Thymus (tissue), 14 donors: ENCODE measurements at places on chromosomes 16 and 17. TPM values are rescaled to one million over a fixed set of nuclear protein-coding genes. Genes with fewer than 3 reads are reported as not detected.

NPIPB12 gene
- total RNA-seq: 5.2 TPM

WSCD1 gene
- 5.1 TPM for total RNA-seq

ARHGAP27 gene
- total RNA-seq: 23.1 TPM

KRT31 gene
- 1.9 TPM for total RNA-seq

SLC35G6 gene
- not detected for total RNA-seq

CTF1 gene
- total RNA-seq: 0.38 TPM

DNA sequence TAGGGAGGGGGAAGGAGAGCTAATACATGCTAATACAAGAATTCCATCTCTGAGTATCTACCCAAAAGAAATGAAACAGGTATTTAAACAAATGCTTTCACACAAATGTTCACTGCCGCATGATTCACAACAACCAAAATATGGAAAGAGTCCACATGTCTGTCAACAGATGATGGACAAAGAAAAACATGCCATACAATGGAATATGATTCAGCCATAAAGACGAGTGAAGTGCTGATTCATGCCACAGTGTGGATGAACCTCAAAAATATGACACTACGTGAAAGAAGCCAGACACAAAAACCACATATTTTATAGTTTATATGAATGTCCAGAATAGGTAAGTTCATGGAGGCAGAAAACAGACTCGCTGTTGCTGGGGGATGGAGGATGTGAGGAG lies 321.4 kb downstream of the FOXL1 start:
- no peak overlapping the region for H3K4me3 ChIP-seq
- no peaks in the 10 kb centered on the region for H3K36me3 ChIP-seq
- no peaks in the 10 kb centered on the region for H3K27me3 ChIP-seq
- no peak for DNase-seq

DNA sequence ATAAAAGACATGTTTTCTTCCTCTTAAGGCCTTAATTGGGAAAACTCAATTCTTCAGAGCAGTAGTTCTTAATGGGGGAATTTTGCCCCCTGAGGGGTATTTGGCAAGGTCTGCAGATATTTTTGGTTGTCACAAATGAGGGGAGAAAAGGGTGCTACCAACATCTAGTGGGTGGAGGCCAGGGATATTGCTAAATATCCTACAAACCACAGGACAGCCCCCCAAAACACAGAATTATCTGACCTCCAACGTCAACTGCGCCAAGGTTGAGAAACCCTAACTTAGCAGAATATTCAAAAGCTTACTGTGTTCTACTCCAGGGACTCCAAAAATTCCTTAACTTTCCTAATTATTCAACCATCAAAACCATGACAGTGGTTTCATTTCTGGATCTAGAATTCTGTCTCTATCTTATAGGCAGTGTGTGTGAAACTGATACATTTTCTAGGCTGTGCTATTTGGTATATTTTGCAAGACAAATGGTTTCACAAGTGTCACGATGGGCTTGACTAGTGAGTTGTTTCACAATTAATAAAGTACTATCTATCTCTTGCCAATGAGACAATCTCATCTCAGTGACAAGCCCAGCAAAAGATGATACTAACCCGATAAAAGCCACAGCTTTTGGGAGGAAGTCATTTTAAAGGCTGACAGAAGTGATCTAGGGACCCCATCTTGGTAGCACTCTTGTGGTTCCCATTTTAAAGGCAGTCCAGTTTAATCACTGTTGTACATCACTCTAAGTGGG lies 14.7 kb downstream of the TXNDC11 start:
- no peaks in the 10 kb centered on the region for H3K4me1 ChIP-seq
- no peaks in the 10 kb centered on the region for H3K27me3 ChIP-seq
- H3K4me3 ChIP-seq: no peak overlapping the region
- H3K27ac ChIP-seq: no peak overlapping the region
- peaks cover 54% of the 10 kb centered on the region for H3K36me3 ChIP-seq
- no peak for DNase-seq

DNA sequence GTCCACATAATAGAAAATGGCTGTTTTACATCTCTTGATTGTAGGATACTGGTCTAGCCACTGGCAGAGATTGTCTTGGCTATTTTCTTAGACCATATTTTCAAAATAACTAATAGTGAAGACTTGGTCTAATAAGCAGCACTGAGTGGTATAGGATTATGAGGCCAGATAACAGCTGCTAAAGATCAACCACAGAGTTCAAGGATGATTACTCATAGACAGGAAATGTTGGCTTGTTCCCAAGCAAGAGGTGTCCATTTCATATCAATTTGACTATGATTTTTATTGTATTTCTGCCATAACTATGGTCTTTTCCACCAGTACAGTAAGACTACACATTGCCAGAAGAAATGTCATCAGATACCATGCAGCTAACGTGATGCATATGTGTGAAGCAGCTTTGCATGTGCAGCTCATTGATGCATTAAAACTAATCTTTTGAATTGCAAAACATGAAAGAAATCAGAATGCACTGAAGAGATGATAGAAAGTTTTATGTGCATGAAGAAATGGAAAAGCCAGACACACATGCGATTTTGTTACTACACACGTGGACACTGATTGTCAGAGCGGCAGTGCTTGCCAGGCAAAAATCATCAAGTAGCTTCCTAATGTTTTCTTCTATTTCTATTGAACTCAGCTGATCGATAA lies 693.3 kb downstream of the CDH11 start:
- no peak overlapping the region for H3K27ac ChIP-seq
- H3K36me3 ChIP-seq: no peaks in the 10 kb centered on the region
- no peak overlapping the region for H3K4me3 ChIP-seq
- no peaks in the 10 kb centered on the region for H3K4me1 ChIP-seq

DNA sequence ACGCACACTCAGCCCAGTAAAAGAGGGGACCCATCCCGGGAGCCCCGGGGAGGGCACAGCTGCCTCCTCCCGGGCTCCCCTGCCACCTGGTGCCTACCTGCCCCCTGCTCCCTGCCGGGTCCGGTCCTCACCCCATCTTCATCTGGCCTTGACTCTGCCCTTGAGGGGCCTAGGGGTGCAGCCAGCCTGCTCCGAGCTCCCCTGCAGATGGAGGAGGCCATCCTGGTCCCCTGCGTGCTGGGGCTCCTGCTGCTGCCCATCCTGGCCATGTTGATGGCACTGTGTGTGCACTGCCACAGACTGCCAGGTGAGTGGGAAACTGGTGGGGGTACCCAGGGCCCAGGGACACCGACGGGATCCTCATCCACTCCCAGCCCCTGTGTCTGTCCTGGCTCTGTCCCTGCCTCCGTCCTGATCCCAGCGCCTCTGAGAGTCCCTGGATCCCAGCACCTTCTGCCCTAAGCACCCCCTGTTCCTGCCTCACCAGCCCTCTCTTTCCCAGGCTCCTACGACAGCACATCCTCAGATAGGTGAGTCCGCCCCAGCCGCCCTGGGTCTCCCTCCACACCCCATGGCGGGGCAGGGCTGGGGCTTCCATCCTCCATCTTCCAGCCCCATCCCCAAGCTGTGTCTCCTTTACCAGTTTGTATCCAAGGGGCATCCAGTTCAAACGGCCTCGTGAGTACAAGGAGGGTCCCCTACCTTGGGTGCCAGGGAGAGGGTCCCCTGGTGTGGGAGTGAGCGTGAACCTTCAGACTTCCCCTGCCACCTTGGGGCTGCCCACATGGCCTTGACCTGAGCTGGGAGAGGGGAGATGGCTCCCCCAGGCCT lies 574 bp downstream of the LAT start:
- no peak for DNase-seq
- H3K27me3 ChIP-seq: no peaks in the 10 kb centered on the region
- peak overlapping the region; percentile 96 for H3K4me3 ChIP-seq
- peaks cover 65% of the 10 kb centered on the region for H3K4me1 ChIP-seq

GRCh38 chr16:74841469-74841868 lies 66.8 kb upstream of the FA2H start:
- no peak overlapping the region for H3K4me3 ChIP-seq
- no peak overlapping the region for H3K27ac ChIP-seq
- no peaks in the 10 kb centered on the region for H3K4me1 ChIP-seq
- H3K36me3 ChIP-seq: no peaks in the 10 kb centered on the region

DNA sequence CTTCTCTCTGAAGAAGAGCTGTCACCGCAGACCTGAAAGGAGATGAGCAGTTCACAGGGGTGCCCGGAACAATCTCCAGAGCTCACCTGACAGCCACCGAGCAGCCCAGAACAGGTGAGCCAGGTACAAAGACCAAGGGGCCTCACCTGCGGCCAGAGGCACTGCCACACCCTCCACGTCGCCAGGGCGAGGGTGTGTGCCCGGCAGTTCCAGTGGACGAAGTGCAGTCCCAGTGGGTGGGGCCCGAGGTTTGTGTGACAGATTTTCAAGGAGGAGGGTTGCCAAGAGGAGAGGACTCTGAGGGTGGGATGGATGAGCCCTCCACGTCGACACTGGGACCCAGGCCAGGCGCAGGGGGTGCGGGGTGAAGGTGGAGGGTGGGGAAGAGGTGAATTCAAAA lies 61.7 kb downstream of the SMPD3 start:
- no peak for DNase-seq
- H3K4me3 ChIP-seq: no peak overlapping the region
- peaks cover 69% of the 10 kb centered on the region for H3K4me1 ChIP-seq
- H3K27me3 ChIP-seq: no peaks in the 10 kb centered on the region

- H3K27ac ChIP-seq: peak overlapping the region; percentile 57
- H3K36me3 ChIP-seq: peaks cover 7% of the 10 kb centered on the region
- no peak overlapping the region for H3K4me3 ChIP-seq
- DNase-seq: peak; percentile 44
- H3K27me3 ChIP-seq: no peaks in the 10 kb centered on the region
- peaks cover 3% of the 10 kb centered on the region for H3K4me1 ChIP-seq
These were observed 105.4 kb downstream of the TRIM37 start for GRCh38 chr17:59001158-59001814.

DNA sequence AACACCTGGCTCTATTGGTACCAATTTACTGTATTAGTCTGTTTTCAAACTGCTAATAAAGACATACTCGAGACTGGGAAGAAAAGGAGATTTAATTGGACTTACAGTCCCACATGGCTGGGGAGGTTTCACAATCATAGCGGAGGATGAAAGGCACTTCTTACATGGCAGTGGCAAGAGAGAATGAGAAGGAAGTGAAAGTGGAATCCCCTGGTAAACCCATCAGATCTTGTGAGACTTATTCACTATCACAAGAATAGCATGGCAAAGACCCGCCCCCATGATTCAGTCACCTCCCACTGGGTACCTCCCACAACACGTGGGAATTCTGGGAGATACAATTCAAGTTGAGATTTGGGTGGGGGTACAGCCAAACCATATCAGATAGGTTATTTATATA lies 22.6 kb upstream of the GOSR1 start:
- no peaks in the 10 kb centered on the region for H3K27me3 ChIP-seq
- H3K36me3 ChIP-seq: peaks cover 31% of the 10 kb centered on the region
- H3K27ac ChIP-seq: no peak overlapping the region
- H3K4me3 ChIP-seq: no peak overlapping the region

GRCh38 chr16:83979441-83979840 lies 11.4 kb downstream of the NECAB2 start:
- no peaks in the 10 kb centered on the region for H3K4me1 ChIP-seq
- H3K4me3 ChIP-seq: no peak overlapping the region
- DNase-seq: no peak
- H3K27me3 ChIP-seq: peaks cover 2% of the 10 kb centered on the region

DNA sequence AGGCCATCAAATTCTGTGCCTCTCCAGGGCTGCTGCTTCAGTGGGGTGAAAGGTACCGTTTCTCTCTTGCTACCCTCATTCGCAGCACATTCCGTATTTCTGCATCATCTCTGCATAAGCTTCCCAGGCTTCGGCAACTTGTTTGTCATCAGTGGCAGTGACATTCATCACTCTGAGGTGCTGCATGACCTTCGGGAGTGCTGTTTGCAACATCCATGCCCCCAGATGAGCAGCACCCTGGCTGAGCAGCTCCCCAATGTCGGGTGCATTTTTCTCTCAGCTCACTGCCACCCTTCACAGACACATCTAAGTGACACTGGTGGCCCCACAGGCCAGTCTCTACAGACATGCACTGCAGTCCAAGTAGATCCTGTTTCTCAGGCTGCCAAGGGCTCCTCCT lies 3.8 kb downstream of the CREBBP start:
- H3K27ac ChIP-seq: no peak overlapping the region
- H3K36me3 ChIP-seq: no peaks in the 10 kb centered on the region
- H3K27me3 ChIP-seq: peaks cover 6% of the 10 kb centered on the region
- no peak overlapping the region for H3K4me3 ChIP-seq
- no peak for DNase-seq

GRCh38 chr16:67034487-67034886 lies 5.5 kb downstream of the CBFB start:
- no peak overlapping the region for H3K27ac ChIP-seq
- H3K4me3 ChIP-seq: no peak overlapping the region

DNA sequence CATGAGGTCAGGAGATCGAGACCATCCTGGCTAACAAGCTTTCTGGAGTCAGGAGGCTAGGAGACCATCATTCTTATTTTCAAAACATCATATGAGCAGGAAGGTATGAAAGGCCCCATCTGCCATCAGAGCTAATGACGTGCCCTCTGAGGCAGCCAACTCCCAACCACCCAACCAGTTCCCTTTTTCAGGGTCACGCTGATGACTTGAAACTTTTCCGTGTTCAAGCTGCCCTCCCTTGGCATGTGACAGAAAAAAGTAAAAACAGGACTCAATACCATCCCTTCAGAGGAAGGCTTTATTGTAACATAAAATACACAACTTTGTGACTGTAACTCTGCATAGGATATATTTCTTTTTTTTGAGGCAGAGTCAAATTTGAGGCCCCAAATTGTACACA lies 4.6 kb upstream of the GHDC start:
- no peak overlapping the region for H3K27ac ChIP-seq
- H3K36me3 ChIP-seq: peaks cover 35% of the 10 kb centered on the region
- H3K4me1 ChIP-seq: peaks cover 3% of the 10 kb centered on the region
- no peak for DNase-seq

DNA sequence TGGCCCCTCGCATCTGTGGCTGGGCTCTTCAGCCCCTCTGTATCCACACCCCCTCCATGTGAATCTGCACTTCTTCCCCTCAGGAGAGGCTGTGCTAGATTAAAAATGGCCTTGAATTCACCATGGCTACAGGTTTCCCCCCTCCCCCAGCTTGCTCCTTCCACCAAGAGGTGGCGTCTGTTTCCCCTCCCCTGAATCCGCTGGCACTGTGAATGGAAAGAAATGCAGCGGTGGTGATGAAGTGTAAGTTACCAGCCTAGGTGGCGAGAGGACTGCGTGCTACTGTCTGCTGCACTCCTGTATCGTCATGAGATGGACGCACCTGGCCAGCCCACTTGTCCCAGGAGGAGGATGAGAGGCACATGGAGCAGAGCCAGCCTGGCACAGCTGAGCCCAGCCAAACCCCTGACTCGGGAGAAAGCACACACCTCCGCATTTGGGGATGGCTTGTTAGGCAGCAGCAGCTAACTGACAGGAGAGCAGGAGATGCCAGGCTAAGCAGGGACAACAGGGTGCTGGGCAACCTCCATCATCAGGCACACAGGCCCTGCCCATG lies 26.2 kb downstream of the TNFRSF13B start:
- H3K27ac ChIP-seq: no peak overlapping the region
- no peaks in the 10 kb centered on the region for H3K4me1 ChIP-seq
- H3K4me3 ChIP-seq: no peak overlapping the region
- H3K36me3 ChIP-seq: no peaks in the 10 kb centered on the region
- H3K27me3 ChIP-seq: no peaks in the 10 kb centered on the region

- H3K36me3 ChIP-seq: no peaks in the 10 kb centered on the region
- no peak overlapping the region for H3K4me3 ChIP-seq
- no peaks in the 10 kb centered on the region for H3K27me3 ChIP-seq
These were observed 36.1 kb downstream of the MAPT start for GRCh38 chr17:45930420-45930951.
